CD4-positive, alpha-beta T cell treated with Interleukin-17A for 4 hours (primary cell): ENCODE measurements at places on chromosomes 2 and 18.

DNA sequence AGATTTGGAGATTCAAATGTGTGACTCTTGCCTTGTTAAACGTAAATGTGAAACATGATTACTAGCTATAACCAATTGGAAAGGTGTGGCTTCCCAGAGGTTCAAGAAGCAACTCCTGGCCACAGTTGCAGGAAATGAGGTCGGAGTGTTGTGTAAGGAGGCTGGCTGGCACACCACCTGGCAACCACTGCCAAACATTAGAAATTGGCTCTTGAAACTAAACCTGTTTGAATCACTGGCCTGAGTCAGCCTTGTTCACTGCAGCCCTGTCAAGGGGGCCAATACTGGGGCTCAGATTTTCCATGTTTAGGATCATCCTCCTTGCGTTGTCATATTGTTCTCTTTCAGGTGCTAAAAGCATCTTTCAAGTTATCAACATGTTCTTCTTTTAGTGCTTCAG, 206.3 kb downstream of the ARL6IP6 start:
- no peak for DNase-seq

GRCh38 chr2:61633250-61633649, 95.1 kb upstream of the XPO1 start:
- DNase-seq = no peak

DNA sequence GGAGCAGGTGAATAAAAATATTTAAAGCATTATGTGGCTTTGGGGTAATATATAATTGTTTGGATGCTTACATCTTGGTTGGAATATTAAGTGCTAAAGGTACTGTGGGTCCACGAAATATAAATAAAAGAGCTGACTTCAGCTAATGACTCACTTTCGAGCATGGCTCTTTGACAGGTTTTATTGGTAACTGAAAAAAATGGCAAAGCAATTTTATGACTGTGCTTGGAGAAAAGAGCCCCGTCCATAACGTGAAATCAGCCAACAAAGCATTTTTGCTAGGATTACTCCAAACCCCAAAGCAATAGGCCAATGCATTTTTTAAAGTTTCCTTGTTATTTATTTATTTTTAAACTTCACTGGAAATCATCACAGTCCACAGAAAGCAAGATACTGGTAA, 397.2 kb upstream of the CDH19 start:
- no peak for DNase-seq

- no peak for DNase-seq
These were observed 102.0 kb downstream of the MAP2 start for GRCh38 chr2:209525834-209526281.

DNA sequence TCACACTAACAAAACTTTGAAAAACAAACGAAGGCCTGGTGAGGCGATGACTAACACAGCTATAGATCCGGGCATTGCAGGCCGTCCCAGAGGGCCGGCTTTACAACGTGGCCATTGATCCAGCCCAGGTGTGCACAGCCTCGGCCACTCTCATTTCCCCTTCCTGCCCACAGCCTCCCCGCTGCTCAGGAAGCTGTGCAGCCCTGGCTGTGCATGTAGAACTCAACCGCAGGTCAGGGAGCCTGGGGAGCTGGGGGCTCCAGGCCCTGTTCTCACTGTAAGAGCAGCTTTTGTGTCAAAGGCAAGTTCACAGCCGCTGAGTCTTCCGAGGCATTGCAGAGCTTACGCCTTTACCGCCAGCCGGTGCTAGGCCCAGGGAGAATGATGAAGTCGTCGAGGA, 87.2 kb downstream of the LONRF2 start:
- DNase-seq = peak; percentile 44

GRCh38 chr2:176665086-176665485, 395.8 kb downstream of the MTX2 start:
- DNase-seq = no peak

DNA sequence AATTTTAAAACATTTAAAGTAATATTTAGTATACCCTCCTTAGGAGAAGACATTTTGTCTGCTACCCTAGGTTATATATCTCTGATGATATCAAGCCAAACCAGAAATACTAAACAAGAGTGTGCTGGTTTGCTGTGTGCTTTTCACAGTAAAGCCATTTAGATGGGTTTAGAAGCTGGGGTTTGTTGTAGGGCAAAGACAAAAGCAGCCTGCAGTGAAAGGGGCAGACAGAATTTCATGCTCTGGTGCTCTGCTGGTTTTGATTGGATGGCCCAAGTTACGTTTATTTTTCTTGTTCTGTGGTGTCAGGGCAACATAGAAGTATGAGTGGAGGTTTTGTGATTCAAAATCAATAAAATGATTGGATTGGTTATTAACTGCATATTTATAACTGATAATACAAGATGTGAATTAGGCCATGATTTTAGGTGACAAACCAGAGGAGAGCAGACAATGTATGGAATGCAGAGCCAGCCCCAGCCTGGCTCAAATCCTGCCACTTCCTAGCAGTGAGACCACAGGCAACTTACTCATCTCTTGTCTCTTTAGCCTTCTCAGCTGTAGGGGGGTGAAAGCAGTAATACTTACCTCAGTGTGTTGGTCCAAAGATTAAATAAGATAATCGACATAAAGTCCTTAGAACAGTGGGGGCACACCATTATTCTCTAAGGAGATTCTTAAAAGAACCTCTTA, 30.9 kb upstream of the IER3IP1 start:
- DNase-seq = no peak

DNA sequence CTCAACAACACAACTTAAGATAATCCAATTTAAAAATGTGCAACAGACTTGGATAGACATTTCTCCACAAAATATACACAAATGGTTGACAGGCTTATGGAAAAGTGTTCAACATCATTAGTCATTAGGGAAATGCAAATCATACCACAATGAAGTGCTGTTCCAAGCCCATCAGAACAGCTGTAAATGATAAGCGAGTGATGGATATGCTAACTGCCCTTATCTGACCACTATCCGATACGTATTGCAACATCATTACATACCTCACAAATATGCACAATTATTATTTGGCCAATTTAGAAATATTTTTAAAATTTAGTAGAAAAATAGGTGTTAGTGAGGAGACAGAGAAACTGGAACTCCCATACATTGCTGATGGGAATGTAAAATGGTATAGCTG, 62.2 kb downstream of the PPP4R1 start:
- DNase-seq = no peak

GRCh38 chr2:95034221-95034620, 8.7 kb downstream of the MAL start:
- peak; percentile 30 for DNase-seq

DNA sequence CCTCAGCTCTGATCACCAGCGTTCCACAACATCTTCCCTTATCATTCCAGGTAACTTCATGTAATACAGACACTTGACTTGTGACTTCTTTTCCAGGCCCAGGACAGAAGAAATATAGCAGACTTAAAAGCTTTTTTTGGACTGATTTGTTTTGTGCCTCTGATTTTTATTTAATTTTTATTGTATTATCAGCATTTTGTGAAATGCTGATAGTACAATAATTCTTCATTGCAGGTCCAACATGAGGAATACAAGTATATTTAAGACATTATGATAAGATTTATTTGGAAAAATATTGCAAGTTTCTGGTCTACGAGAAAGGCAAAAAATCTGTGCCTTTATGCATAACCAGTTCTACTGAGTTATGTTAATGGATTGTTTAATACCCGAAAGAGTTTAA, 94.5 kb upstream of the THUMPD2 start:
- DNase-seq = no peak

DNA sequence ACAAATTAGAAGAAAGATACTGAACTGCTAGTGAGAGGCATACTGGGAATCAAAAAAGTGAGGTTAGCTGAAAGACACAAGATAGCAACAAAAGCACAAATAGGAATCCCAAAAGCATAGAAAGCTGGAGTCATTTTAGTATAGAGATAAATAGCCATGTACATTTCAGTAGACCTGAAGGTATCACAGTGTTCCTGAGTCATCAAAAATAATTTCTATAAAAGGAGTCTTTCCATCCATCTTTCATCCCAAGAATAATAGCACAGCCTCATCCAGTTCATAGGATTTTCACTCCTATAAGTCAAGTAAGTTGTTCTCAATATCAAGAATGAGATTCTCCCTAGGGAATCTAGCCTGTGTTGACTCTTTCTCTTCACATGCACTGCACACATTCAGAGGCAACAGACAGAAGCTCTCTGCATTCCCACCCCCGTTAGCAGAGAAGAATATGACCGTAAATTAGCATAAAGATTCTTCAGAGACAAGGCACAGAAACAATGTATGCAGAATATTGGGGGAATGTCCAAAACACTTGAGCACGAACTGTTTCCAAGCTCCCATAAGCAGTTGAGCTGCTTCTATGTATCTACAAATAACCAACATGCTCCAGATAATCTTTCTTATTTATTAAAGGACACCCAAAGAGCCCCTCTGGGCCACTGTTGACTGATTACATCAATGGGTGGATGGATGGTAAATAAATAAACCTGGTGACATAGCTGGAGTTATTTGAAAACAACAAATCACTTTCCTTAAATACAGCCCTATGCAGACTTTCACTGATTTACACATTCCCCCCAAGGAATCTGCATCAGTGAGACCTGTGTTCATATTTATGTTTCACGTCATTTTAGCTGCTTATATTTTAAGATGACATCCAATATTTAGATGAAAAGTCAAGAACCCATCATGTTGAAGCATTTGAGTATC, 174.5 kb upstream of the PKDCC start:
- DNase-seq = no peak

- DNase-seq = peak; percentile 47
These were observed 4.7 kb upstream of the GLS start for GRCh38 chr2:190875891-190876290.

DNA sequence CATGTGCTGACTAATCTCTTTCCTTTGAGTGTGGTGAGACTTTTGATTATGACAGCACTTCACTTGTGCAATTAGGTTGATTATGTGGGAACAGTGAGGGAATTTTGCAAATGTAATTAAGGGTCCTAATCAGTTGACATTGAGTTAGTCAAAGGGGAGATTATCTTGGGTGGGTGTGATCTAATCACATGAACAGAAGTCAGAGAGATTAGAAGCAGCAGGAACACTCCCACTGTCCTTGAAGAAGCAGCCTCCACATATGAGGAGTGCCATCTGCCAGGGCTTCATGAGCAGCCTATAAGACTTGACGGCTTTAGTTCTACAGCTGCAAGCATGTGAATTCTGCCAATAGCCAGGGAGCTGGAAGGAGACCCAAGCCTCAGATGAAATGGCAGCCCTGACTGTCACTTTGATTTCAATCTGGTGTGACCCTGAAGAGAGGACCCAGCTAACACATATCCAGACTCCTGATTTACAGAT, 89.4 kb upstream of the APCDD1 start:
- DNase-seq = no peak

DNA sequence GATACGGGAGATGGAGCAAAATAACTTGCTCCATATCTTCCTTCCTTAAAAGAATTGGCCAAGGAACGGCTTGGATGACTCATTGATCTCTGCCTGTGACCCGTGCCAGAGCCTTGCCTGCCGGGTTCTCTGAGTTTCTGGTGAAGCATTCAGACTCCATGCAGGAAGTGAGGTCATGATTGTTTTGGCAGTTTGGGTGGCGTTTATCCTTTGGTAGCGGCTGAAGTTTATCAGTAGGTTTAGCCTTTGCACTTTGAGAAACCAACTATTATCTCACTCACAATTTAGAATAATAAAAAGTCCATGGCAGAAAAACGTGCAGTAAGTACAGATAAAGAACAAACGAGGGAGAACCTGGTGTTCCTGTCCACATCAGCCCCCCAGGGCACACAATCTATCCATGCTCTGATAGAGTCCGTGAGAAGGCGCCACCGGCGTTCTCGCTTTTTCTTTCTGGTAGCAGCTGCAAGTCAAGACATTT, 15.0 kb upstream of the CTAGE1 start:
- DNase-seq = no peak

GRCh38 chr18:48817021-48817461, 133.7 kb downstream of the SMAD7 start:
- DNase-seq = no peak

GRCh38 chr2:61938511-61938910, 33.0 kb downstream of the COMMD1 start:
- no peak for DNase-seq

DNA sequence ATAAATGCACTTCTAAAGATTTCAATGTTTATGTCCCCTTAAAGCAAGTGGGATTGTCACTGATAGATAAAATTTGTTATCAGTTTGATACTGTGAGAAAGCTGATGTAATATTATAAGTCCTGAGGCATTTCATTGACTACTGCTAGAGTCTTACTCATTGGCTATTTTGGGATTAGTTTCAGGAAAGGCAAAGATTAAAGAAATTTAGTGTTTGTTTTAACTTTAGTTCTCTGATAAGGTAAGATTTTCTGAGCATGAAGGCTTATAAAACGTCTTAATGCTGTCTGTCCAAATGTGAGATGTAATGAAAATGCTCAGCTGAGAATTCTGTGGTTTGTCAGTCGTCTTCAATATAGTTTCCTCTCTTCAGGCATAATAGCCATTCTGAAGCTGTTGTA, 886.4 kb upstream of the CDH2 start:
- no peak for DNase-seq

GRCh38 chr2:100639588-100640390, 77.0 kb downstream of the PDCL3 start:
- DNase-seq = no peak

GRCh38 chr2:217877866-217878265, 124.9 kb downstream of the TNS1 start:
- no peak for DNase-seq

DNA sequence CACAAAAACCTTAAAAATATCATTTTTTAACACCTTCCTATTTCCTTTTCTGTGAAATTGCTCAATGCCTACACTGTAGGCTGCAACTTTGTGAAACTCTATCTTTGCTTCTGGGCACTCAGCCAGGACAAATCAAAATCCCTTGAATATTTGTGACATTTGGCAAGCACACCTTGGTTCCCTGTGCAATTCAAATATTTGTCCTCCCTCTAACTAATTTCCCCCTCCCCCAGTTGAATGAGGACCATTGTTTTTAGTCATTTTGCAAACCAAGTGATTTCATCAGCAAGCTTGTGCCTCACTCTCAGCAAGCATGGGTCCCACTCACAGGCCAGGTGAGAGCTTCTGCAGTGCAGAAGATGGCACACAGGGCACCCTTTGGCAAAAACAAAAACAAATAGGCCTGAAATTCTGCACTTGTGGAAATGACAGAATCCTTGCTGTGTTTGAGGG, 541.5 kb downstream of the CNTNAP5 start:
- DNase-seq = no peak

DNA sequence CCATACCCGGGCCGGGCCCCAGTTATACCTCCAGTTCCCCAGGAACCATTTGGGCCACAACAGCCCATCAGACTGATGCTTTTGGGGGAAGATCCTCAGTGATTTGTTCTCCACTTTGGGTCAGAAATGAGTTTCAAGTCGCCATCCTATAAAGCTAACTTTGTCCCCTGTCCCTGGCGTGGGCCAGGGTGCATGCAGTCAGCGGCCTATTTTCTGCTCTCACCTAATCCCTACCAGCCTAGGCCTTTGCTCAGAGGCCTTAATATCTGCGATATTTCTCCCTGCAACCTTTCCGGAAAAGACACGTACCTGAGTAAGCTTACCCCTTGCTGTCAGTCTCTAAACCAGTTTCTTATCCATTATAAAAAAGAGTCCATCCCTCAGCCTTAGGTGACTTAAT, 7.2 kb downstream of the DNMT3A start:
- DNase-seq = no peak

GRCh38 chr2:85786444-85786843, 32.7 kb downstream of the ATOH8 start:
- DNase-seq = no peak
